Left renal cortex interstitium (tissue), 4 donors: ENCODE measurements at places on chromosomes 5 and 9. TPM values are rescaled to one million over a fixed set of nuclear protein-coding genes. Genes with fewer than 3 reads are reported as not detected.
A peak's percentile ranks its signal among the peaks of the same experiment; 100 is the strongest.

- DNase-seq = no peak
Observed at GRCh38 chr5:61467766-61468482, 135.9 kb downstream of the ZSWIM6 start.

DNA sequence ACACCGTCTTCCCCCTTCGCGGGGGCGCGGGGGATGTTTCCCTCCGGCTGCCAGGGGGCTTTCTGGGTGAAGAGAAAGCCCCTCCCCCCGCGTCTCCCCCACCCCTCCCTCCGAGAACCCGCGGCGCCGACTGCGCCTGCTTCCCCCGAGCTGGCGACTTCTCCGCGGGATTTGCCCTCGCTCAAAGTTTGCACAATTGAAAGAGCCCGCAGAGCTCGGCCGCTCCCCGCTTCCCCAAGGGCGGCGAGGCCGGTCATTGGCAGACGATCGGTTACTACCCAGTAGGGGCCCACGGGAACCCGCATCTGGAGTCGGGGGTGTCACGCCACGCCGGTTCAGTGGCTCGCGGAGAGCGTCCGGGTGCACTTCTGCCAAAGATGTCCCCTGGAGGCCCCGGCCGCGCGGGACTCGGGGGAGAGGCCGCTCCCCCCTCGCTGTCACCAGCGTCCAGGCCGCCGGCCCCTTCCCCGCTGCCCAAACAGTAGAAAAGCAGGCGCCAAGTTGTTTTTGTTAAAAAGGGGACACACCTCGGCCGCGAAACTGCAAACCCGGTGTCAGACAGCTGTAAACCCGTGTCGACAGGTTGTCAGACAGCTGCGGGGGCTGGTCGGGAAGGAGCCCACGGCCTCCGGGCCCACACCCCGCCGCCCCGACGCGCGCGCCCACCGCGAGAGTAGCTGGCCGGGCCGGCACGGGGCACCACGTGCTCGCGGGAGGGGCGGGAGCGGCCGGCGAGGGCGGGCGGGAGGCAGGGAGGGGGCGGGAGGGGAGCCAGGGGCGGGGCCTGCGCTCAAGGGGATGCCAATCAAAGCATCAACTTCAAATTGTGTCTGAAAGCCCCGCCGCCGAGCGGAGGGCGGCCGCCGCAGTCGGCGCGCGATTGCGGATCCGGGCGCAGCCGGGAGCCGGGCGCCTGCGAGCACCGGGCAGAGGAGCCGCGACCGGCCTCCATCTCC is at the start of gene IRX1:
IRX1 (plus strand) TSS at position 827 of the 956 bp plus-strand sequence. CDS start 274 bp downstream, outside the sequence.
- no peak for DNase-seq

DNA sequence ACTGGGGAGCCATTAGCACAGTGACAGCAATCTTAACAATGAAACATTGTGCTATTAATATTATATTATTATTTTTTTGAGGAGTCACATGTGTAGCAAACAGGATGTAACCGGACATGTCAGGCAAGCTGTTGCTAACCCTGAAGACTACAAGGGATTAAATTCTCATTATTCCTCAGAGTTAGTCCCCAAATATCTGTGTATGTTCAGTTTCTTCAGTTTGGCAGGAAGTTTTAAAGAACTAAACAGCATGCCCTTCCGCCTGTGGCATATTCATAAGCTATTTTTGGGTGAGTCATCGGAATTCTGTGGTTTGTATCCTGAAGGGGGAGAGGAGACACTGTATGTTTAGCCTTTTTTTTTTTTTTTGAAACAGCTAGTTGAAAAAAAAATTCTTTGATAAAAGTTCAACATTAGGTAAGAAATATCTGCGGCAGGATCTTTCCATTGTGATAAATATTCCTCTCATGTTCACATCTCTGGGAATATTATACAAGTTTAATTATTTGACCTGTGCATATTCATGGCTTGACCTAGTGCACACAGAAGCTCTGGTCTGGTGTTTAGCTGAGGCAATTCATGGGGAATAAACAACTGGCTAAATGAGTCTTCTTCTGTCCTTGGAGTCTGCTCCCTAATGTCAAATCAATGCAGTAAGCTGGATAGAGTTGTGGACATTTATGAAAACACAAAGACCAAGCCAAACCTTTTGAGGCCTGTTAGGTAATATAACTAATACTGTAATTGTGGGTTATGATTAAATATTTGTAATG is 202.7 kb upstream of the CDKN2B start:
- DNase-seq = no peak

Gene NEURL1B
- 14.0 TPM for polyA plus RNA-seq

- DNase-seq = no peak
Observed at GRCh38 chr9:134600836-134601638, 40.6 kb upstream of the COL5A1 start.

DNA sequence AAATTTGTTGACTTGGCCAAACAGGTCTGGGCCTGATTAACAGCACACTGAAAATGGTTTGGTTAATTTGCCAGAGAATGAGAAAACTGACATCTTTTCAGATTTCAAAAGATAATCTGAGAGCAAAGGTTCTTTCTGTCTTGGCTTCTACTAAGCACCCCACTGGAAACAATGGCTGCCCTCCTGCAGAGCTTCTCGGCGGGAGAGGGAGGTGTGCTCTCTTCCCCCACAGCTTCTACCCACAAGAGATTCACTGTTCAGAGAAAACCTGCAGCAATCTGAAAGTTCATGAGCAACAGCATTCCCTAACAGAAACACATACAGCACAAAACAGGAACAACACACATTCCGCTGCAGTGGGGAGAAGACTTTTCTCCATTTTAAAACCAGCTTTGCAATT is 3.0 kb downstream of the DNAH5 start:
- DNase-seq = no peak

DNA sequence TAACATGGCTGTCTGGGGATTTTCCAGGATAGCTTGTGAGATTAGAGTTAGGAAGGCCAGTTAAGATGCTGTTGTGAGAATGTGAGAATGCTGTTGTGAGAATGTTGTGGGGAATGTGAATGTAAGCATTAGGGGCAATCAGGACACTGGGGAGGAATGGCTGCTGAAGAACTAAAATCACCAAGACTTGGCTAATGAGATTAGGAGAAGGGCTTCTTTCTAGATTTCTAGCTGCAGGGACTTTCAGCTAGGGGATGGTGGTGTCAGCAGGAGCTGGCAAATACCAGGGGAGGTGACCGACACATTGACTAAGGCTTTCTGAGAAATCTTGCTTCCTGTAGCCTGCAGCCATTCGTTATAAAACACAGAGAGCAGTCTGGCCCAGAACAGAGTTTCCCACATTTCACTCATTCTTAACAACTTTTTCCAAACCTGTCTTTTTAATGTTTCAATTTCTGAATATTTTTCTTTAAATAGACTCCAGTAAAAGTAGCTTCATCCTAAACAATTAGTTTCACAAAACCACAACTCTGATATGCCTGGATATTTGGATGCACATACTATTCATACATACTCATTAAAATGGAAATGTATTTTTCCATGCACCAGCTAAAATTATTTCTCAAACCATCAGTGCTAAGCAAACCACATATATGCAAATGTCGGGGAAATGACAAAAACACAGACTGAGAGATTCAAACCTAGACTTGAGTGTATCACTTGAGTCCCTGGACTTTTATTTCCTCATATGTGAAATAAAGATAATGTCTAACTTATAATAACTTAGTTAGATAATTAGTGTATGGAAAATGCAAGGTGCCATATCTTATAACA is 89.3 kb upstream of the TNC start:
- no peak for DNase-seq

Gene TCF7
- polyA plus RNA-seq = 10.9 TPM

DNA sequence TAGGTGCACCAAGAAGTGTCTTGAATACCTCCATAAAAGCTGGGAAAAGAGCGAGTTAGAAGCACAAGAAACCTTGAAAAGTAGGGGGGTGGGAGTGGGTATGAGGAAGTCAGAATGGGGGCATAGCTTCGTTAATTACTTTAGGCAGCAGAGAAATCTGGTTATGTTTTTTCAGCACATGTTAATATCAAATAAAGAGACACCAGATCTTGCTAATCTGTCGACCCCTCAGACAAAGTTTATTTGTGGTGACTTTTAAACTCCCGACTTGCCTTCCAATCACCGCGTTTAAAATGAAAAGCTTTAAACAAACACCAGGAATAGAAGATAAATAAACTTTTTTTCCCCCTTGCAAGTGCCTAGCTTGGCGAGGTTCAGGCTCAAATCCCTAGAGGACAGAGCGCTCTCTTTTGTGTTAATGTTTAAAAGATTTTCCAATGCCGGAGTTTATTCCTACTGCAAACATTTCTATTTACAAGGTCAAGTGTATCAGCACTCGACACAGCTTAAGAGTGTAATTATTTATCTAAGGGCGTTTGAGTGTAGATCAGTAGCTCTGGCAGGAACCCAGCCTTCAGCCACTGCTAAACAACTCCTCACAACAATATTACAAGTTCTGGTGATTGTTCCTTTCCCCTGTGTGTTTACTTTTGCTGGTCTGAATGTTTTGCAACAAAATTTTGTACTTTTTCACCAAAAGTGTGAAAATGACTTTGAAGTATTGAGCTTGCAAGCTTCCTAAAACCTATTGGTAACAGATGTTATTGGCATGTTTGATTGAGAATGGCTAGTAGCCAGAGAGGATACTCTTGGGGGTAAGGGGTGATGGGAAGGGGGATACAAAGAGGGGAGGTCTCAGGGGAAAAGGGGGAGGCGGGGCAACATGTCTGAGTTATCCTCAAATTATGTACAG is 3.8 kb downstream of the GAS1 start:
- DNase-seq = no peak

GRCh38 chr9:27538647-27539046 is 9.0 kb upstream of the MOB3B start:
- no peak for DNase-seq

DNA sequence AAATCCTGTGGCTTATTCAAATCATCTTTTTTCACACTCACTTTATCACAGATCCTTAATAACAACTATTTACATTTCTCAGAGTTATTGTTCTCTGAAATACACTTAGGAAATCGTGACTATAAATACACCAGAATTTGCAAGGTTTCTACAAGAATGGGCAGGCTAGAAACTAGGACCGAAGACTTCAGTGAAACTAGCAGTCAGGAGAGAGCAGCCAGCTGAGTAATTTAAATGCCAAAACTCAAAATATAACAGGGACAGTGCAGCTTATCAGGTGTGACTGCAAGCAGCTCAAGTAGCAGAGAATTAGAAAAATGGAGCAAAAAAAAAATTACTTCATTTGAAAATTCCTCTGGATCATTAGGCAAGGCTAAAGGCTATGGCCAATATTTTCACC is 719.3 kb upstream of the ZNF608 start:
- no peak for DNase-seq

DNA sequence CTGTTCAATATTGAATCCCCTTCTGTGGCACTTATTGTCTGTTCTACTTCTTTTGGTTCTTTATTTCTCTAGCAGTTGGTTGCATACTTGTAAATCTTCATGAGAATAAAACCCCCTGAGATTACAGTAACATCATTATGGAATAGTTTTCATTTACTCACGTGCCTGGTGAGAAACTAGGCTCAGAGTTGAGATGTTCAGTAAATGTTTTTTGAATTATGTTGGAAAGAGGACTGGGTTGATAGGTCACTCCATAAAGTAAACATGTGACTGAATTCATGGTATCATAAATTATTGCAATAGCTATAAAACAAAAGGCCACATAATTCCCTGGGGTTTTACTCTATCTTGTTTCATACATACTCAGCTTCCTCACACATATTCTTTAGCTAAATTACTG is 174.2 kb upstream of the C9orf72 start:
- no peak for DNase-seq

DNA sequence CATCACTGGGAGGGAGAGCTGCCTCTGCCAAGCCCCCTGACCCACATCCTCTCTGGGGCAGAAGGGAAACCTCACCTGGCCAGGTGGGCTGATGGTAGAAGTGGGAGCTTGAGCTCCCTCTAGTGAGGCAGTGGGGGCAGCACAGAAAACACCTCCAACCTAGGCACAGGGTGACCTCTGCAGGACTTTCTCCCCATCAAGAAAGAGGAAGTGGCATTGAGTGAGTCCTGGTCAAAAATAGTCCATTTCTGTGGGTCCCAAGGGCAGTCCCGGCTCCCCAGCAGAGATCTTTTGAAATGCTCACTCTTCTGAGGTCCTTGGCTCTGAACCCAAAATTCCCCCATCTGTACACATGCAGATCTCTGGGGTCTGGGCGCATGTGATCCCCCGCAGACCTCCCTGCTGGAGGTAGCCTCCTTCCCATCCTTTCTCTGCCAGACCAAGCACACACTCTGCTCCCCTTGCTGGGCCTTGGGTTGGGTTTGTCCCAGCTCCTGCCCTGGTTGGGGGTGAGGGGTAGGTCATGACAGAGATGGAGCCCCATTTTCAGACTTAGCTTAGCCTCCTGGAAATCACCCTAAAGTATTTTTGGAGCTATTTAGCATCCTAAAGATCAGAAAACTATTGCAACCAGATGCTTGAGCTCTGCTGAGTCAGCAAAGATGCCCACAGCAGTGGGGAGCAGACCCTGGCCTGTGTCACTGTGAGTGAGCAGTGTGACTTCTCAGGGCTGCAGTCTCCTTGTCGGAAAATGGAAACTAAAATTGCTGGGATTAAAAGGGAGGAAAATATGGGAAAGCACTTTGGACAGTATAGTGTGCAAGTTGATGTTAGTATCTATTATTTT is 41.6 kb upstream of the LCP2 start:
- DNase-seq = no peak

- DNase-seq = no peak
Observed at GRCh38 chr5:951940-952596, 56.5 kb upstream of the NKD2 start.

Gene DDX4
- polyA plus RNA-seq = not detected

- no peak for DNase-seq
Observed at GRCh38 chr5:140252470-140253126, 50.3 kb downstream of the PFDN1 start.

GRCh38 chr9:110357505-110357904 is 19.8 kb upstream of the TXNDC8 start:
- no peak for DNase-seq

GRCh38 chr5:110492446-110492845 is 234.0 kb downstream of the TMEM232 start:
- DNase-seq = no peak

GRCh38 chr5:29984156-29984540 is 1209.3 kb upstream of the CDH6 start:
- no peak for DNase-seq

Gene TMEM252
- 8.9 TPM for polyA plus RNA-seq

Gene TMEM245
- polyA plus RNA-seq = 78.0 TPM

Gene SEMA4D
- polyA plus RNA-seq = 39.2 TPM

- DNase-seq = no peak
Observed at GRCh38 chr5:141811287-141812155, 66.7 kb downstream of the PCDH1 start.

GRCh38 chr5:31966936-31967335 is 207.2 kb downstream of the GOLPH3 start:
- no peak for DNase-seq

GRCh38 chr9:36935332-36935731 is 98.7 kb downstream of the PAX5 start:
- DNase-seq = no peak

Gene OXCT1
- 51.7 TPM for polyA plus RNA-seq

DNA sequence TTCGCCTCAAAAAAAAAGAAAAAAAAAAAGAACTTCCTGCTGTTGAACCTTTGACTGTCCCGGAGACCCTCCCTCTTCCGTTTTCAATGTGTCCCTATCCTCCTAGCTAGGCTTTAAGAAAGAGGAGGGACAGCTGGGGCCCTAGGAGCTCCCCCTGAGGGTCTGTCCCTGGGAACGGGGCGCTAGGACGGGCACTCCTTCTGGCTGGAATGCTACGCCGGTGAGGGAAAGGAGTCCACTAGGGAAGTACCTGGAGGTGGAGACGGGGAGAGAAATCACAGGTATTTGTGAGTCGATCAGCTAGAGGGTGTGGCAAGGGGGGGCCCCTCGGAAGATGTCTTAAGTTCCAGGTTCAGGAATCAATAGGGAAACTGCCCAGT is 4.6 kb downstream of the SIT1 start:
- peak; percentile 73 for DNase-seq
